ENCODE measurements at places on chromosomes 7 and 10.

GRCh38 chr7:88457320-88457719 lies 150.6 kb upstream of the STEAP4 start:
- DNase-seq = no peak

DNA sequence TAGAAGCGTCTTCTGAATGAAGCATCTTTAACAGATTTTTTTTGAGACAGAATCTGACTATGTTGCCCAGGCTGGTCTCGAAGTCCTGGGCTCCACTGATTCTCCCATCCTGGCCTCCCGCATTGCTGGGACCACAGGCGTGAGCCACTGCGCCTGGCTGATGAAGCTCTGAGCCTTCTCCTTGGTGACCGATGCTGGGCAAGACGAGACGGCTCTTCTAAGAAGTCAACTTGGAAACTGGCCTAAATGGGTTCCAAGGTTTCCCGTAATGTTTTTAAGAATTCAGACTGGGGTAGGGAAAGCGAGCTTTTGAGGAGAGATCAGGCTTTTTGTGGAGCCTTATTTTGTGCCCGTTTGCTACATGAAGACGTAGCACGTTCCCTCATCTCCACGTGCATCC lies 224.5 kb downstream of the ZMYND11 start:
- no peak for DNase-seq

- DNase-seq = no peak
Observed at GRCh38 chr10:47237316-47238260, 62.4 kb upstream of the GDF10 start.

DNA sequence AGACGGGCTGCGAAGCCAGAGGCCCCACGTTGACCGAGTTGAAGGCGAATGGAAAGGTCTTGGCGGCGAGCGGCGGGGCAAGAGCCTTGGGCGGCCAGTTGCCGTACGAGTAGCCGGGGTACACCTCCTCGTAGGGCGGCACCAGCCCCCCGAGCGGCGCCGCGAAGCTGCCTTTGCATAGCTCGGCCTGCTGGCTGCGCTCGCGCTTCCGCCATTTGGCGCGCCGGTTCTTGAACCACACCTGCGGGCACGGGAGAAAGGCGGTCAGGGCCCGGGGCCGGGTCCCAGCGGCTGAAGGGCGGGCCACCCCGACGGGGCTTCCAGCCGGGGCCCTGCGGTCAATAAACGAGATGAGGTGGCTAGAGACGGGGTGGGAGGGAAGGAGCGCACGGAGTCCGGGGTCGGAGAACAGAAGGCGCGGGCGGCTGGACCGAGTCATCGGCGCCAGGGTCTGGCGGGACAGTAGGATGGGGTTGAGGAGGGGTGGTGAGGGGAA lies 4.8 kb downstream of the ELOVL3 start:
- DNase-seq = peak; percentile 50

GRCh38 chr7:44709945-44710596 lies 38.6 kb upstream of the ZMIZ2 start:
- DNase-seq = no peak

GRCh38 chr10:14349081-14349480 lies 18.4 kb upstream of the FRMD4A start:
- no peak for DNase-seq

- no peak for DNase-seq
Observed at GRCh38 chr10:118944959-118945633, 84.4 kb upstream of the NANOS1 start.

- DNase-seq = no peak
Observed at GRCh38 chr7:133827707-133828623, 299.2 kb upstream of the LRGUK start.

DNA sequence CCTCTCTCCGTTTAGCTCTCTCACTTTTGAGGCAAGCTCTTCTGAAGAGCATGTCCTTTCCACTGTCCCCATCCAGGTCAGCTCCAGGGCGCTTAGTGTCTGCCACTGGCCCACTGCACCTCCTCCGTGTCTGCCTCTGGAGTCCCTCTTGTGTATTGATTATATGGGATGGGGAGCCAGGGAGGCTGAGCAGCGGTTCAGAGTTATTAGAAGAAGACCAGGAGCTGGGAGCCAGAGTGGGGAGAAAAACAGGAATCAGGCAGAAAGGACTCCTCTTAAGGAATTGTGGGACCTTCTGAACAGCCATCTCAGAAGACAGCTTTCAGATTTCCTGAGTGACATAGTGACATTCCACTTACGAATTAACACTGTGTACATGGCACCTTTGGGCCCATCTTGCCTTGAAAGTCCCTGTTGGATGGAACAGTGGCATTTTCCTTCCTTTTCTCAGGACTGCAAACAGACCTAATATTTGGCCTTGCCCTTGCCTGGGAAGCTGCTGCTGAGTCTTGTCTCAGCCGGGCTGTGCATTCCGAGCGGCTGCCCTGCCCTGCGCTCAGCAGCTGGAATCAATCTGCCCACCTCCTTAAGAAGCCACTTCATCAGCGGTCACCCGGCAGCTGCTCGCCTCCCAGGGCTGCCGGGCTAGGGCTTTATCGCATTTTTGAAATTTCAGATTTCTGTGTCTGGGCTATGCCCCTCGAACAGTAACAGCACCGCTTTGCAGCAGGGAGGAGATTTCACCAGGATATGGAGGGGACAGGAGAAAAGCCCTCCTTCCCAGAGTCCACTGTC lies 81.1 kb upstream of the PRKG1 start:
- no peak for DNase-seq

- no peak for DNase-seq
Observed at GRCh38 chr10:124319926-124320391, 98.8 kb downstream of the OAT start.

DNA sequence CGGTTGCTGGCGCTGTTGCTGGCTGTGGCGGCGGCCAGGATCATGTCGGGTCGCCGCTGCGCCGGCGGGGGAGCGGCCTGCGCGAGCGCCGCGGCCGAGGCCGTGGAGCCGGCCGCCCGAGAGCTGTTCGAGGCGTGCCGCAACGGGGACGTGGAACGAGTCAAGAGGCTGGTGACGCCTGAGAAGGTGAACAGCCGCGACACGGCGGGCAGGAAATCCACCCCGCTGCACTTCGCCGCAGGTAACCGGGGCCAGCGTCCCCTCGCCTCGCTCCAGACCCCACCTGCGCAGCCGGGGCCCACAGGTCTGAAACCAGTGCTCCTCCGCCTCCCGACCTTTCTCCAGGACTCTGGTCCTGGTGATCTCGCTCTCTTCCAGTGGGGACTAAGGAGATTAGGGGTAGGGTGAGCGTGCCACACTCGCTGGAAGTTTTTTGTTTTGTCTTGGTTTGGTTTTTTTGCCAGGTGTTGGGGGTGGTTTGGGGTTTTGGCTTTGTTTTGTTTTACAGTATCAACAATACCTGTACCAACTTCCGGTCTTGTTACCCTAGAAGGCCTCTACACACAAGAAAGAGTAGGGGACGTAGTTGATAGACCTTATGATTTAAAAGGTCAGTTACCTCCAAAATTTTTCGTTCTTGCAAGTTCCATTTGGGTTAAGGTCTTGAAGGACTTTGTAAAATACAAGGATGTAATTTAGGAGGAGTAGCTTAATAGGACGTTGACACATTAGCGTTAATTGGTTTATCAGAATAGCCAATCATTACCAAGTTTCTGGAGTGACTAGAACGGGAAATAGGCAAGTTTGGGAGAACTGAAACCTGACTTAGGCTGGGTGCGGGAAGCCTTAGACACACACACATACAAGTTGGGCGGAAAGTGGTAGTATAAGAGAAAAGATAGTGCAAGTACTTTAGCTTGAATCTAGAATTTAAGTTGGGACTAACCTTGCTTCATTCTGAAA lies 704 bp downstream of the TNKS2 start:
- peak; percentile 59 for DNase-seq

GRCh38 chr10:60043561-60044241 lies 137.3 kb upstream of the CCDC6 start:
- no peak for DNase-seq

- no peak for DNase-seq
Observed at GRCh38 chr7:3028071-3028757, 15.5 kb downstream of the CARD11 start.

DNA sequence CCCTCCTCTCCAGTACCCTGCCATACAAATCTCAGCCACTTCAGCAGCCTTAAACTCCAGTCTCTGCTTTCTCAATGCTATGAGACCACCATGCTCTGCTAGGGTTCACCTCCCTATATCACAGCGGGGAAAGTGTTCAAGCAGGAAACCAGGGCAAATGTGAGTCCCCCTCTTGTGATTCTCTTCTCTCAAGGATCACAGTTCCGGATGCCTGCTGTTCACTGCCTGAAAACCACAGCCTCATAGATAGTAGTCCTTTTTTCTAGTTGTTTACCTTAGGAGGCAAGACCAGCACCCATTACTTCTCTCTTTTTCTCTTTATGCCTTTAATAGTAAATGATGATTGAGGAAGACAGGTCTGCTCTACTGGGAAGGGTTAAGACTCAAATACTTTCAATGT lies 100.8 kb downstream of the SGMS1 start:
- DNase-seq = no peak

DNA sequence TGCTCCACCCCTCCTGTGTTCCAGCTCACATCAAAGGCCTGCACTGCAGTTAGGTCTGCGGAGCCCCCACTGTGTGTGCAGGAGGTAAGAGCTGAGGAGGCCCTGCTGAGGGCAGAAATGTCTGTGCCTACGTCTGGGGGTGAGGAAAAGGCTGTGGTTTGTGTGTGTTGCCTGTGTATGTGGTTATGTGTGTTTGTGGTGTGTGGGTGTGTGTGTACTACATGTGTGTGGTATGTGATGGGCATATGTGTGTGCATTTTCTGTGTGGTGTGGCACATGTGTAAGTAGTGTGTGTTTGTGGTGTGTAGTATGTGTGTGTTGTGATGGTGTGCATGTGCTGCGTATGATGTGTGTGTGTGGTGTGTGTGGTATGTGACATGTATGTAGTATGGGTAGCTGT lies 36.2 kb downstream of the ANXA8 start:
- no peak for DNase-seq

- no peak for DNase-seq
Observed at GRCh38 chr10:109430043-109430760, 493.1 kb downstream of the XPNPEP1 start.

DNA sequence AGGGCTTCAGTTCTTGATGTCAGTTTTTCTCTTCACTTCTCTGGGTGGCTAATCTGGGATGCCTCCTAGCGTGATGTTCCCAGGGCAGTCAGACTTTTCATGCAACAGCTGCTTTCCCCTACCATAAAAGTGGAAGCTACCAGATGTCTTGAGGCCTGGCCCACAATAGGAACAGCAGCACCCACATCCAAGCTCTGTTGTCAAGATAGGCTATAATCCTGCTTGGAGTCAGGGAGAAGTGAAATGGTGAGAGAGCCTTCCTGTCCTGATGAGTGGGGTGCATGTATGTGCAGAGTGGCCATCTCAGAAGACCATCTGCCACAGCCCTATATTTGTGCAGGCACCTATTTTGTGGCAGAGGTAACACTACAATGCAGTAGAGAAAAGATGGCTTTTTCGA lies 108.0 kb downstream of the HTR5A start:
- no peak for DNase-seq

- DNase-seq = peak; percentile 96
Observed at GRCh38 chr7:118183786-118184564, at the start of gene LSM8. TSS of gene LSM8 (plus strand) at chr7:118184164. CDS start at chr7:118184224, 60 bp downstream.

DNA sequence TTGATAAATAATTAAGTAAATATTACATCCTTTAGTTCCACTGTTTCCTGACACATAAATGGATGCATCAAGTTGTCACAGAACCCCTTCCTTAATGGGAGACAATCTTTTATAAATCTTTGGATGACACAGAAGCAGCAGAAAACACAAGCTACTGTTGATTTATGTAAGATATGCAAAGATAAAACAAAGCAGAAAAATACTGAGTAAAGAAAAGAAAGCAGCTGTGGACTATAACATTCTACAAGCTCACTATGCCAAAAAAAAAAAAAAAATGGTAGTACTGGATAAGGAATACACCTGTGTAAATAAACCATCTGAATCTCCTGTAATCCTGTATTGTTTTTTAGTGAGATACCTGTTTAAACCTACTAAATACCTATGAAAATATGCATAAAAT lies 92.0 kb upstream of the FAM180A start:
- DNase-seq = no peak

DNA sequence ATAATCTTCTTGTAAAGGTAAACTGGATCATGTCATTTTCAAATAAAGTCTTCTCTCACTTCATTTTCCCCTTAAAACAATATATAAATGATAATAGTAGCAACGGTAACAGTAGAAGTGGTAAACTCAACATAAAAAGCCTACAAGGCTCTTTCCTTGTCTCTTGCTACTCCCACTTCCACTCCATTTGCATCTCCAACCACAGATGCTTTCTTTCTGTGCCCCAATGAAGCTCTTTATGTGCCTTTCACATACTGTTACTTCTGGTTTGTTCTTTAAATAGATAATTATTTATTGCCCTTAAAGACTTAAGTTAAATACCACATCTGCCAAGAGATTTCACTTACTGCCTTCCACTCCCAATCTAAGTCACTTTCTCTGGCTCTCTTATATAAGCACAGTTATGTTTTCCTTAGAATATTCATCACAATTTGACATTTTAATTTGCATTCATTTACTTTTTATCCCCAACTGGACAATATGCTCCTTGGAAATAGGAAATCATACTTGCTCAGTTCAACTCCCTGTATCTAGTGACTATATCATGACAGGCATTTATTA lies 149.9 kb downstream of the CRPPA start:
- DNase-seq = no peak

DNA sequence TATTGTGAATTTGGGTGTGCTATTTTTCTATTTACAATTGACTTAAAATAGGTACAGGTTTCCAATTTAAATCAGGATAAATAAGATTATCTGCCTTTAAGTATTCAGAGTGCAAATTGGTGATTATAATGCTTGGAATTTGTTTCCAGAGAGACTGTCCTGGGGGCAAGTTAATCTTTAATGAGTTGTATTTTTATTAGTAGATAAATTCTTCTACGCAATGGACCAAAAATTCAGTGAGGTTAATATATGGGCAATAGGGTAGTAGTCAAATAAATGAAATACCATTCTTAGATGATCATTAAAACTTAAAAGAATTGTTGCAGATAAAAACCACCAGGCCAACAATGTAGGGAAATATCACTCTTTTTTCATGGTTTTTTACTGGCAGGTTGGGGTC lies 3.4 kb downstream of the BICC1 start:
- no peak for DNase-seq

DNA sequence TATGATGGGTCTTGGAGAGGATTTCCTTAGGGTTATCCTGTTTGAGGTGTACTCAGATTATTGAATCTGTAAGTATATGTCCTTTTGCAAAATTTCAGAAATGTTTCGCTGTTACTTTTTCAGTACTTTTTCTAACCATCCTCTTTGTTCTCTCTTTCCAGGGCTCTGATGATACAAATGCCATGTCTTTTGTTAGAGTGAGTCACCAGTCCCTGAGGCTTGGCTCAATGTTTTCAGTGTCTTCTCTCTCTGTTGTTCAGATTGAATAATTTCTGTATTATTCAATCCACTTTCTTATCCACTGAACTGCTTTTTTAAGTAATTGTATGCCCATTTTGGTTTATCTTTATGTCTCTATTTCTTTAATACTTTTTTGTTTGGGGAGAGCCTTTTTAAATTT lies 449.4 kb downstream of the TNS3 start:
- DNase-seq = no peak

- no peak for DNase-seq
Observed at GRCh38 chr10:48731141-48731540, 46.5 kb downstream of the WDFY4 start.
